ENCODE measurements at places on chromosomes 3 and 15. TPM values are rescaled to one million over a fixed set of nuclear protein-coding genes. Genes with fewer than 3 reads are reported as not detected.

RTP2 gene
- total RNA-seq = not detected

DNA sequence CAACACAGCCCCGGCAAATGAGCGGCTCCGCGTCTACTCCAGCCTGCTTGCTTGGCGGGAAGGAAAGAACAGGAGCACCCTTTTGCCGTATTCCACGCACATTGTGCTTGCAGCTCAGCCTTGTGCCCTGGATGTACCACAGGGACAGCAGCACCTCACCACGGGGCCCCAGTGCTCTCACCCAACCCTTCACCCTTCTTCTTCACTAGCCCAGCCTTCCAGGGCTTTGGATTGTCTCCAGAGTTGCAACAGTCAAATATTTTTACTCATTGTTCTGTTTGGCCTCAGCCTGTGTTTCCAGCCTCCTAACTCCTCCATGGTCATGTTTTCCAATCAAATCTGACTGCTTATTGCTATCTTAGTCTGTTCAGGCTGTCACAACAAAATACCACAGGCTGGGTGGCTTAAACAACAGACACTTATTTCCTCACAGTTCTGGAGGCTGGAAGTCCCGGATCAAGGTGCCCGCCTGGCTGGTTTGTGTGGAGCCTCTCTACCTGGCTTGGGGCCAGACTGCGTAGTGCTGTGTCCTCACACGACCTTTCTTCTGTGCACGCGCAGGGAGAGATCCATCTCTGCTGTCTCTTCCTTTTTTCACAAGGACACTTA lies 79.2 kb upstream of the ABHD17C start:
- DNase-seq = no peak

GRCh38 chr15:48283396-48284145 lies 47.7 kb upstream of the DUT start:
- no peak for DNase-seq

GRCh38 chr3:15427981-15428380 lies 583 bp downstream of the EAF1 start:
- no peak for DNase-seq

DNA sequence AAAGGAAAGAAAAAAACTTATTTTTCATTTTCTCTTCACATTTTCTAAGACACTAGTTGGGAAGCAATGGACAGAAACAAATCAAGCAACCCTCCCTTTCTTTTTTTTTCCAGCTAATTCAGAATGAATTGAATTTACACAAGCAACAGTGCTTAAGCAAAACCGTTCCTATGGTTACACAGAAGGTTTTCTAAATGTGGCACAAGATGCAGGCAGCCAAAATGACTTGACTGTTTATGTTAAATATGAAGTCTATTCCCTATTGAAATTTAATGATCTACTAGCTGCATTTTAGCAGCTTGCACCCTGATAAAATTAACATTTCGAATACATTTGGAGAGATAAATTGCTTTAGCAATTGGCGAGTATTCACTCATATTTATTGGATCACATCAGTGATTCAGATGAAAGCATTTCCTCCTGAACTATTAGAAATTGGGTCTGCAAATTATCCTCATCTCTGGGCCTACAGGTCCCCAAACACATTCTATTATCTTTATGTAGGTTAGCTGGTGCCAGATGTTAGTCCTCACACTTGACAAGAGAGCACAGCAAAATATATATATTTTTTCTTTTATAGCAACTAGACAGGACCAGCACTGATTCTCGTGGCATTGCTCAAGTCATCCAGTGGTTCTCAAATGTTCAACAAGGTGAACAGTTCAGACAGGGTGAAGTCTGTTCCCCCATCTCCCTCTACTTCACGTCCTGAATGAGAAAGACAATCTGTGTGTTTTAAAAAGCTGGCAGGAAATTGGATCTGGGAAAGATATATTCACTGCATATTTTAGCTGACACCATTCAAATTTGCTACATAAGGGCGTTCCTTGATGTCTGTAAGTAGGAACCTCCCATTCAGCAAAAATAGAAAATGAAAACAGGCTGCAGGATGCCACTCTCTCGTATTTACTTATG lies 463.6 kb upstream of the KCNMB2 start:
- DNase-seq = no peak

DNA sequence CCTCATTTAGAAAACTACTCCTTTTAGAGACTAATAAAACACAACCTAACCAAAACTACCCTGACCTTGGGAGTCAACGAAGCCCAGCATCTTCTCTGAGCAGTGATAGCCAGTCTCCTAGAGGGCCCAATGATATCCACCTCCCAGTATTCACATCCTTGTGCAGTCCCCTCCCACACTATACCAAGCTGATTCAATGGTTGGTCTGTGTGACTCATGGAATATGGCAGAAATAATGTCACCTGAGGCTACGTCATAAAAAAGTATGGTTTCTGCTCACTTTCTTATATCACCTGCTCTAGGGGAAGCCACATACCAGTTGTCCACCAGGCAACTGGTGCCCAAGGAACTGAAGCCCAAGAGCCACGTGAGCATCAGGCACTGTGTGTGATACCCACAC lies 21.4 kb upstream of the USF3 start:
- DNase-seq = no peak

GRCh38 chr15:80207887-80208286 lies 44.1 kb downstream of the CTXND1 start:
- DNase-seq = no peak

Measured in occipital lobe (tissue), 3 donors.